ENCODE measurements at places on chromosomes 4 and X.
A peak's percentile ranks its signal among the peaks of the same experiment; 100 is the strongest.

DNA sequence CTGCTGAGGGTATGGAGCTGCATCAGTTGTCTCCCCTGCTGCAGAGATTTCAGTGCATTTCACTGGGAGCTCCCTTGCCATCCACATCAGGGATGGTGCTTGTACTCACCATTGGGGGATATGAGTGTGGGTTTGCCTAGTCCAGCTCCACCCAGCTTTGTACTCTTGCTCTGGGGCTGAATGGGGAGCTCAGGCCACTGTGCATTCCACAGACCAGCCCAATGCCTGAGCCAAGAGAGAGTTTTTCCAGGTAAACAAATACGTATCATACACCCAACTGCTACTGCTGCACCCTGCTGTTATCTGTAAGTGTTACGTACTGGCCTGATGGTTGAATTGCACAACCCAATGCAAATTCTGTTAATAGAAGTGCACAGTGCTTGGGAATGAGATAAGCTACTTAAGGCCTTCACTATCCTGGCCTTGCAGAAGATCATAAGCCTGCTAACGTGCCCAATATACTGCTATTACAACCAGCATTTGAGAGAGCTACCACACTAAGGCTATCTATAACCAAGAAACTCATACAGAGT is 205.0 kb upstream of the DMD start:
- DNase-seq: no peak

- no peak for DNase-seq
Observed at GRCh38 chr4:176400816-176401461, 81.2 kb downstream of the SPCS3 start.

- DNase-seq: no peak
Observed at GRCh38 chr4:19707876-19708275, 543.8 kb upstream of the SLIT2 start.

DNA sequence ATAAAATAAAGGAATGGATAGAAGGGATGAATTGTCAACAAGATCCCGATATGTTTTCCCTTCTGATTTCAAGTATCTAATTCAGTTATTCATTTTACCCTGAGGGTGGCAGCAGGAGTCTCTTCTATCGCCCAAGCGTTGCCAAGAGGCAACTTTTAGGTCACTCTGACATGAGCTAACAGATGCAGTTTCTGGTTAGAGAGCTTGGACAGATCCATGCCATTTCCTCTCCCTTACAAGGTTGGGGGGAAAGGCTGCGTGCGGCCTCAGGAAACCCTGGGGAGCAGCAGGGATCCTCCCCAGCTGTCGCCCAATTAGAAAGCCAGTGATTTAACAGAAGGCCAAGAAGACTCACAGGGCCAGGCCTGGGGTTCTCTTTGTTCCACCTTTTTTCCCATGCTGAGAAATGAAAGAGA is 35.3 kb upstream of the WAS start:
- DNase-seq: peak; percentile 68

- peak; percentile 16 for DNase-seq
Observed at GRCh38 chr4:82984459-82984858, 26.2 kb downstream of the LIN54 start.
